ENCODE measurements at places on chromosomes 3 and 15.

- DNase-seq = no peak
These were observed 79.1 kb upstream of the HES1 start for GRCh38 chr3:194056731-194057415.

DNA sequence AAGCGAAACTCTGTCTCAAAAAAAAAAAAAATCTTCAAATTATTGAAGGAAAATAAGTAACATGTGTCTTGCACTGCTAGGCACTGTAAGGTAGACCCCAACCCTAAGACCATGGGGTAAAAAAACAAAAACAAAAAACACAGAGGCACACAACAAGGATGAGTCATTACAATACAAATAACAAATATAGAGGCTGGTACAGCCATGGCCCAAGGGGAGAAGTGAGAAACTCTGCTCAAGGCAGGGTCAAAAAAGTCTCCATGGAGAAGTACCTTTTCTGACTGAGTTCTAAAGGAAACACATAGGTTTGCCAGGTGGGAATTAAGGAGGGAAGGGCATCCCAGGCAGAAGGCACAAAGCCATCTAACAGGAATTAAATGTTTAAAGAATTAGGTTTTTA lies 54.5 kb downstream of the TOP2B start:
- DNase-seq = no peak

DNA sequence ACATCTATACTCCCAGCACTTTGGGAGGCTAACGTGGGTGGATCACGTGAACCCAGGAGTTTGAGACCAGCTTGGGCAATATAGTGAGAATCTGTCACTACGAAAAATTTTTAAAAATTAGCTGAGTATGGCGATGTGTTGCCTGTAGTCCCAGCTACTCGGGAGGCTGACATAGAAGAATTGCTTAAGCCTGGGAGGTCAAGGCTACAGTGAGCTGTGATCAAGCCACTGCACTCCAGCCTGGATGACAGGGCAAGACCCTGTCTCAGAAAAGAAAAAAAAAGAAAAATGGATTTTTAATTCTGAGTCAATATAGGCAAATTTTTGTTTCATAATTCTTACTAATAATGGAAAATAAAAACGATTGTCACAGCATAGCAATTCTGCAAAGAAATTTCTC lies 13.3 kb downstream of the C3orf49 start:
- no peak for DNase-seq

DNA sequence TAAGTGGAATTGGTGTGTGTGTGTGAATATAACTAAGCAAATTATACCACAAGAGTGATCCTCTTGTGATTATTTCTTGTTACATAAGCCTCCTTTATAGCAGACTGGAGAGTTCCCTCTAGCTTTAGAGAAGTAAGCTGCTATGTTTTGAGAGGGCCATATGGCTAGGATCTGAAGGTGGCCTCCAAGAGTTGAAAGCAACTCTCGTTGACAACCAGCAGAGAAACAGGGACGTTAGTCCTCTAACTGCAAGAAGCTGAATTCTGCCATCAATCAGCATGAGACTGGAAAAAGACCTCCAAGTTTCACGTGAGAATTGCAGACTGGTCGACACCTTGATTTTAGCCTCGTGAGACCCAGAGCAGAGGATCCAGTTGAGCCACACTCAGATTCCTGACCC lies 278.5 kb upstream of the ZNF717 start:
- no peak for DNase-seq

GRCh38 chr3:5296362-5296761 lies 108.9 kb downstream of the EDEM1 start:
- DNase-seq = no peak

- DNase-seq = no peak
These were observed 43.8 kb upstream of the UACA start for GRCh38 chr15:70806992-70807712.

DNA sequence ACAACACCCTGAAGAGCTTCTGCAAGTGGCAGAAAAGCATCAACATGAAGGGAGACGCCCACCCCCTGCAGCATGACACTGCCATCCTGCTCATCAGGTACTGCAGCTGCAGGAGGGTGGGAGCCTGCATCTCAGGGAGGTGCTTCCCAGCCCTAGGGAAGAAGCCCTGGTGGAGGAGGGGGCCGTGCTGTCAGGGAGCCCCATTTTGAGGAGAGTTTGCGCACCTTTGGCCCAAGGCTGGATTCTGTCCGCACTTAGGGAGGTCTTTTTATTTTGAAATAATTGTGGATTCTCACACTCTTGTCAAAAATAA lies 42.1 kb downstream of the SAXO2 start:
- no peak for DNase-seq

DNA sequence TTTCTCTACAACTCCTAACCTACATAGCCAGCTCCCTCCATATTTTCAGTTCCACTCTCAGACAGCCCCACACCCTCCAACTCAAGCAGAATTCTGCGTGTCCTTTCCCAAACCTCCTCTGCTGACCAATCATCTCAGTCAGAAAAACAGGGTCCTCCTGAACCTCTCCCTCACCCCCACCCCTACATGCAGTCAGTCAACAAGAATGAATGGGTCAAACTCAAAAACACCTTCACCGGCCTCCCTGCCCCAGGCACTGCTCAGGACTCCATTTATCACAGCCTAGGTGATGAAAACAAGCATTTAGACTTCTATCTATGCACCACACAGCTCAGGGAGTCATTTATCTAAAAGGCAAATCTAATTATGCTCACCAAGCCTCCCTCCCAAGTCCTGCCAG lies 32.4 kb downstream of the MYL3 start:
- DNase-seq = no peak

- DNase-seq = no peak
These were observed 557.3 kb downstream of the FGF12 start for GRCh38 chr3:192170031-192170430.

- no peak for DNase-seq
These were observed 281.2 kb downstream of the LSAMP start for GRCh38 chr3:116164039-116164438.

DNA sequence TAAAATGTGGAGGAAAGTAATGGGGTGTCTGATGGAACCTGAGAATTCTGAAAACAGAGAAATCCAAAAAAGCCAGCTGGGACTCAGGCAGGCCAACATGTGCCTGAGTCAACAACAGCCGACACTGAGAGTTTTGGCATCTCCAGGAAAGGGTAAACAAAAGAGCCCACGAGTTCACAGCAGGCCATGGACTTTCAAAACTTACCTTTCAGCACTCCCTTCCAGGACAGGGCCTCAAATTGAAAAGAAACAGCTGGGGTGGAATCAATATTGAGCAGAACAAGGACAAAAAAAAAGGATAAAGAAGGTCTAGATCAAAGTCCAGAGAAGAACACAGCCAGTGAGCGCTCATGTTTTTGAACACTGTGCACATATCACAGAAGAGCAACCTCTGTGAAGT lies 735.4 kb upstream of the GRM7 start:
- no peak for DNase-seq

GRCh38 chr3:61110576-61110975 lies 140.7 kb downstream of the FHIT start:
- DNase-seq = no peak

DNA sequence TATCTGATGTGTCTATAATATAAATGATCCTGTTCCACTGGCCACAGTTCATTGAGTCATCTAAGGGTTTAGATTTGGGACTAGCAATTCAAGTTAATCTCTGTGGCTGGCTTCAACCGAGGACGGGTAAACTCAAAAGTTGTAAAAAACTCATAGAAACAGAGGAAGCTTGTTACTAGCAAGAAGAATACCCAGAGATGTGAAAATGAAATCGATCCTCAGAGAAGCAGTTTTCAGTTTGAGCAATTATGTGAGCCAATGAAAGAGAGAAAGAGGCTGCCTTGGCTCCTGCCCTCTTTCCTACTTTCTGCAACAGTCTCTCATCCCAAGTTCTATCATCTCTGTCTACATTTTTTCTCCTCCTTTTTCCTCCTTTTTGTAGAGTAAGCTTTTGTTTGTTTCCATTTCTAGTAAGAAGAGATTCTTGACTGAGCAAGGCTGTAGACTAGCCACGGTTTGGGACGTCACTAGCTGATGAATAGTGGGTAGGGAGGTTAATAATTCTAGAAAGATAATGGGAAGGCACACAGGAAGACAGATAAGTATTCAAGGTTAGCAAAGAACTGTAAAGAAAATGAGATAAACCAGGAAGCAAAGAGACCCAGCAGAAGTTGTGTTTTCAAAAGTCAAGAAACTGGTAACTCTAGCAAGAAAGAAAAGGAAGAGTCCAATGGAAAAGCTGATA lies 298.9 kb upstream of the NR2F2 start:
- no peak for DNase-seq

DNA sequence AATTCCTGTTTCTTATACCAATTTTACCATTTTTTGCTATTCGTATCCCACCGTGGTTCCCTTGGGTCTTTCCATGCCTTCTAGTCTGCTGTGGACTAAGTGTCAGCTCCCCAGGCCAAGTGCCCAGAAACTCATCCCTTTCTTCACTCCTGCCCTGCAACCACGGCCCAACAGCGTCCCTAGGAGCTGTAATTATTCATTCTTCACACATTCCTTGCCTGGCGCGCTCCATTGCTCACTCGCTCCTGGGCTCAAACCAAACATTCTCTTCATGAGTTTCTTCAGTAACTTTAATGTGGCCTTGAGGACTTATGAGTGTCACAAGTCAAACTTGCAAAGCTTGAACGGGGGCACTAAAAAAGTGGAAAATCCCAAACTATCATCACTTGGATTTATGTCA lies 15.7 kb downstream of the GABRB3 start:
- DNase-seq = no peak

GRCh38 chr3:182954553-182955235 lies 25.6 kb downstream of the DCUN1D1 start:
- DNase-seq = no peak

DNA sequence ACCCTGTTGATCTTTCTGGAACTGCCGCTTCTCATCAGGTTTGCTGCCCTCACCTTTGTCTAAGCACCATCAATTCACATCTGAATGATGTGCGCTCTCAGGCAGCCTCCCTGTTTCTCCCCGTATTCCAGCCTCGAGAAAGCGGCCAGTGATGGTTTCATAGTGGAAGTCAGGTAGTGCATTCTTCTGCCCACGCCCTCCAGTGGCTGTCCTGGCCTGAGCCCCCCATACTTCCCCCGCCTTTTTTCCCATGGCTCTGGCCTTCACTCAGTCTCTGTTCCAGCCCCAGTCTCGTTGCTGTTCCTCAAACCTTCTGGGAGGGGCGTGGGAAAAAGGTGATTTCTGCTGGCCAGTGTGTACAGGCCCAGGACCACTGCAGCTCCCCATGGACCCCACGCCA lies 101.3 kb downstream of the ASB7 start:
- DNase-seq = no peak

DNA sequence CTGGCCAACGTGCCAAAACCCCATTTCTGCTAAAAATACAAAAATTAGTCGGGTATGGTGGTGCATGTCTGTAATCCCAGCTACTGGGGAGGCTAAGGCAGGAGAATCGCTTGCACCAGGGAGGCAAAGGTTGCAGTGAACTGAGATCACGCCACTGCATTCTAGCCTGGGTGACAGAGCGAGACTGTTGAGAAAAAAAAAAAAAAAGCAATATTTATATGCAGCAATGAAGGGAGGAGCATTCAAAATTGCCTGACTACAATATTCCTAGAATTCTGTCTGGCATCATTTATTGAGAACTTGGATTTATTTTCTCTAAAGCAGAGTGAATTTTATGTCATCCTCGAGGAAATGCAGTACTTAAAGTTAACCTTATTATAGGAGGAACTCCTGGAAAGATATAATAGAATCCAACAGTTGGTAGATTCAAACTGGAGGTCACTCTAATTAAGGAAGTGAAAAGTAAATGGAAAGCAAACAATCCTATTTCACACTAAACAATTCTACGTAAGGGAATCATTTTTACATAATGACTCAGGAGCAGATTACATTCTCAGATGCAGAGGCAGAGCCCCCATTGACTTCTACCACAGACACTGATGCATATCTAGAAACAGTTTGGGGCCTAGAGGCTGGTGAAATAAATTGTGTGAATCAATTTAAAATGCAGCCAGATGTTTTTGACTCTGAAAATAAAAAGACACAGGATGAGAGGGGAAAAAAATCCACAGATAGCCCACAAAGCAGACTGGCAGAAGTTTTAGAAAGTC lies 82.1 kb upstream of the FHIT start:
- no peak for DNase-seq

- DNase-seq = no peak
These were observed 94.7 kb downstream of the LRIG1 start for GRCh38 chr3:66406163-66406562.

- DNase-seq = no peak
These were observed 48.0 kb upstream of the MEX3B start for GRCh38 chr15:82093774-82094211.

- no peak for DNase-seq
These were observed 8.1 kb downstream of the TLE3 start for GRCh38 chr15:70089692-70089971.

GRCh38 chr3:128122013-128122412 lies 1.6 kb downstream of the RUVBL1 start:
- no peak for DNase-seq

DNA sequence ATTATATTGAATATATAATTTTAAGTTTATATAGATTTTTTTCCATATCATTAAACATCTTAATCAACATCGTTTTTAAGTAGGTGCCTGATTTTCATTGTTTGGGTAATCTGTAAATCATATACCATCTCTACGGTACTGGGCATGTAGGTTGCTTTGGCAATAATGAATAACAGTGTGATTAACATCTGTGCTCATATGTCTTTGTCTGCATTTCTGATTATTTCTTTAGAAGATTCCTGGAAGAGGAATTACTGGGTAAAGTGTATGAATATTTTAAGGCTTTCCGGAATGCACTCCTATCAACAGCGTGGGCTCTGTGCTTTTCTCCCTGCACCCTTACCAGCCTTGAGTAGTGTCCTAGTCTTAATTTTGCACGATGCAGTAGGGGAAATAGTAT lies 119.8 kb upstream of the LIPC start:
- no peak for DNase-seq

GRCh38 chr3:187403768-187404288 lies 35.6 kb downstream of the RTP4 start:
- no peak for DNase-seq

DNA sequence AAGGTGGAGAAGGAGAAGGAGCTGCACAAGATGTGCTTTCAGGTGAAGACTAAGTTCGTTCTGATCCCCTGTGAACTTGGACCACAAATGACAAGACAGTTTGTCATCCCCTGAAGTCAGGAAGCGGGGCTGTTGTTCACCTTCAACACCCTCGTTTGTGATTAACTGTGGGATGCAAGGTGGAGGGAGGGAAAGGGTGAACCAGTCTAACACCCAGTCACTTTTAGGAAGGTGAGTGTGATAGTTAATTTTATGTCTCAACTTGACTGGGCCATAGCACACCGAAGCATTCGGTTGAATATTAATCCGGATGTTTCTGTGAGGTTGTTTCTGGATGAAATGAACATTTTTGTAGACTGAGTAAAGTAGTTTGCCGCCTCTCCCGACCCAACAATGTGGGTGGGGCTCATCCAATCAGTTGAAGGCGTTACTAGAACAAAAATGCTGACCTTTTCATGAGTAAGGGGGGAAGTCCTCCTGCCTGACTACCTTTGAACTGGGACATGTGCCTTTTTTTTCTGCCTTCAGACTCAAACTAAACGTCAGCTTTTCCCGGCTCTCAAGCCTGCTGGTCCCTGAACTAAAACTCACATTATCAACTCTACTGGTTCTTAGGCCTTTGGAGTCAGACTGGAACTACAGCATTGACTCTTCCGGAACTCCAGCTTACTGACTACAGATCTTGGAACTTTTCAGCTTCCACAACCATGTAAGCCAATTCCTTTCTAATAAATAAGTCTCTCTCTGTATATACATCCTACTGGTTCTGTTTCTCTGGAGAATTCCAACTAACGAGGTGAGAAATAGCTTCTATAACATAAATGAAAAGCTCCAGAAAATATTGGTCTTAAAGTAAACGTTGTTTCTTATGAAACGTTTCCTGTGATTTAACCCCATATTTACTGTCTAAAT lies 264.0 kb upstream of the SLITRK3 start:
- DNase-seq = no peak

- no peak for DNase-seq
These were observed 22.5 kb downstream of the TBC1D2B start for GRCh38 chr15:78054966-78055365.

All from NCI-H1694 treated with DMSO at 0.1 percent for 48 hours (cell line).